ENCODE measurements at places on chromosomes 12 and 14.

- no peak for DNase-seq
These were observed 33.0 kb downstream of the RDH12 start for GRCh38 chr14:67734675-67735074.

GRCh38 chr12:52506858-52507715 lies 13.1 kb downstream of the KRT5 start:
- no peak for DNase-seq

DNA sequence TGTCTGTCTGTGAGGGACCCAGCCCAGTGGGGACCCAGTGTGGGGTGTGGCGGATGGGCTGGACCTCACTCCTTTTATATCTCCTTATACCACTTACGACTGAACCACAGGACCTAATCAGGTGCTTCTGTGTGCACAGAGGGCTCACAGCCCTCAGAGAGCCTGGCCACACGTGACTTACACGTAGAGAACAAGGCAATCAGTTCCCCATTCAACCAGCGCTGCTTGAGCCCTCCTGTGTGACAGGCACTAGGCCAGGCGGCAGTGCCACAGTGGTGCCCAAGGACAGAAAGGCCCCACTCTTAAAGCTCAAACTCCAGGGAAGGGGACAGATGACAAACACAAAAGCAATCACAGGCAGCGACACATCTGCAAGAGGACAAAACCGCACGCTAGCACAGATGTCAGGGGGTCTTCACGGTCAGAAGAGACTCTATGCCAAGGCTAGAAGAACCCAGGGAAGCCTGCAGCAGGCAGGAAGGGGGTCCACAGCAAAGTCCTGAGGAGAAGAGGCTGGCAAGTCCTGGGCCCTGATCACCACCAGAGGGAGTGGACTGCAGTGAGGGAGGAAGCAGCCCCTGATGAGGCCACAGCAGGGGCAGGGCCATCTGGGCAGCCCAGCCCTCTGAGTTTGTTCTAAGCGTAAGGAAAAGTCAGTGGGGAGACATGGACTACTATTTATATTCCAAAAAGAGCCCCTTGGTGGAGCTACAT lies 39.3 kb downstream of the SETD3 start:
- DNase-seq: no peak

- no peak for DNase-seq
These were observed 139.4 kb downstream of the SLC15A4 start for GRCh38 chr12:128684352-128684751.

GRCh38 chr12:6084261-6084968 lies 40.1 kb downstream of the VWF start:
- no peak for DNase-seq

DNA sequence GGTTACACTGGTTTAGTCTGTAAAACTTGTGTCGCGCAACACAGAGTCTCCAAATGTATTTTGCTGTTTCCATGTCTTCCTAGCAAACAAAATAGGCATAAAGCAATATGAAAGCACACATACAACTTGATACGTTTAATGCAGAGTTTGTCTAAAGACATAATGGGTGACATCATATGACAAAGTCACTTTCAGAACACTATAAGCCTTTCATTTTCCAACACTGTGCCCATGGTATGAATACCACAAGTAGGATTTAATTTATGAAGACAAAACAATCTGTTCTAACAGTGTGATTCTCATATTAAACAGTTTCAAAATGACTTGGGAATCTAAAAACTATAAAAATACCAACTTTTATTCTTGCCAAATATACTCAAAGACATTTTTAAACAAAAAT lies 58.4 kb downstream of the PTPN21 start:
- DNase-seq: no peak

- no peak for DNase-seq
These were observed 1.4 kb downstream of the SUSD6 start for GRCh38 chr14:69612783-69613130.

GRCh38 chr14:90042496-90043252 lies 19.1 kb upstream of the KCNK13 start:
- no peak for DNase-seq
